ENCODE measurements at places on chromosomes 7 and 10.

DNA sequence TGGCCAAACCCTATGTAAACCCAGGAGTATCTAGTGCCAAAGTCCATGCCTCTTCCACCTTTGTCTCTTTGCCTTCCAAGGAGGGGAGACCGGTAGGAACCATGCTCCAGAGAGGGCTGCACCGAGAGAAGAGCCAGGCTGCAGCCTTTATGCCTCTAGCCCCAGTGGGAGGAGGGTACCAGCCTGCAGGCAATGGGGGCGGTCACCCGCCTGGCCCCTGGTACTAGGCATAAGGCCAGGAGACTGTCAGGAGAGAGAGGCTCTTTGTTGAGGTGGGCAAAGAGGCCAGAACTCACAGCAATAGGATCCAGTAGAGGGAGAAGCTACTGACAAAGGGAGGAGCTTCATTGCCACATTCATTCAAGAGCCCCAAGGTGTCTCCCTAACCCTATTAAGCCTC, 146.6 kb upstream of the PDE1C start:
- DNase-seq = no peak

DNA sequence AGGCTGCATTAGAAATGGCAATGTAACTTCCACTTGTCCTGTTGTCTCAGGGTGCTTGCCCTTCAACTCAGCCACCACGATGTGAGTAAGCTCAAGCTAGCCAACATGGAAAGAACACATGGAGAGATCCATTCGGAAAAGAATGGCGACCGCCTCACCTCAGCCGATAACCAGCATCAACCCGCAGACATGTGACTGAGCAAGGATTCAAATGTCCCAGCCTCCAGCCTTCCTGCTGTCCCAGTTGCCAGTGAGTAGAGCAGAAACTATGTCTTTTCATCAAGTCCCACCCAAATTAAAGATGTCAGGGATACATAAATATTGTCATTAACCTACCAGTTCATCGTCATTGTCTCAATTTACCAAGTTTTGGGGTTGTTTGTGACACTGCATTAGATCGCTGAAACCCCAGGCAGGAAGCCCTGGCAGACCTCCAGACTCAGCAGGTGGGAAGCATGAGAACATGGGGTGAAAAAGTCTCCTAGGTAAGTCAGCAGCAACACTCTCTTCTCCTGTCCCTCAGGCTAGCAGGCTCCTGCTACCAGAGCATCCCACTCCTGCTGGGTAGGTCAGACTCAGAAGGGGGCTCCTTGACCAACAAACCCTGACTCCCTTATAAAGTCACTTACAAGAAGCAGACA, 67.0 kb downstream of the OSBPL3 start:
- peak; percentile 51 for DNase-seq

GRCh38 chr7:127769696-127770400, 117.9 kb downstream of the SND1 start:
- DNase-seq = no peak

- DNase-seq = no peak
Measured at GRCh38 chr7:112505495-112505894, 24.7 kb downstream of the LSMEM1 start.

DNA sequence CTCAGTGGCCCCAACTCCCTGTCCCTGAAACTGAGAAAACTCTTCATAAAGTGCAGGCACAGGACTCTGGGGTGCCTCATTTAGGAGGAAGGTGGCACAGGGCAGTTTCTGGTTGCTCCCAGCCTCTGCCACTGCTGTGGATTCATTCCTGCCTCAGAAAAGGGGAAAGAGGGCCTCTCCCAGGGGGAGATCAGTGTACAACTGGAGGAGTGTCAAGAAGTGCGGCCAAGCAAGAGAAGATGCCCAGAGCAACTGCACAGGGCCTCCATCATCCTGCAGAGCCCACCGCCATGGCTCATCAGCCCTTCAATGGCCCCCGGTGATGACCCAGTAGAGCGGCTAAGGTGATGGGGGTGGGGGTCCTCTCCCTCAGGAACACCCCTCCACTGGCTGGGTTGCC, 150.3 kb downstream of the PLXNA4 start:
- no peak for DNase-seq

Measured in CD8-positive, alpha-beta memory T cell (primary cell).